ENCODE measurements at places on chromosomes 12 and 14. TPM values are rescaled to one million over a fixed set of nuclear protein-coding genes. Genes with fewer than 3 reads are reported as not detected.

The SCN8A gene
- total RNA-seq = 0.42 TPM

The ST8SIA1 gene
- total RNA-seq = 3.6 TPM

The TBC1D30 gene
- total RNA-seq = 9.7 TPM

DNA sequence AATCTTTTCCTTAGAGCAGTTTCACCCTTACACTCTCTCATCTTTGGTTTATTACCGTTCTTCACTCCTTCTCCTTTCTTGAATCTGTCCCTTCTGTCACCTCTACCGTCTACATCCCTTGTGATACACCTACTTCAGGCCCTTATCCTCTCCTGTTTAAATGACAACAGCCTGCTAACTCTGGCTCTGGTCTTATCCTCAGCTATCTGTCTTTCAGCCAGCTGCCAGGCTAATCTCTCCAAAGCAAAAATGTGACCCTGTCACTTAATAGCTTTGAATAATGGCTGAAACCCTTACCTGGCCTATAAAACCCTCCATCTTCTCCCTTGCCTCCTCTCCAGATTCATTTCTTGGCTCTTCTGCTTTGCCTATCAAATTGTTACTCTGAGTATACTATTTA lies 32.3 kb downstream of the BEST3 start:
- no peak overlapping the region for H3K4me3 ChIP-seq
- no peak for DNase-seq
- H3K27ac ChIP-seq = no peak overlapping the region
- no peaks in the 10 kb centered on the region for H3K27me3 ChIP-seq

DNA sequence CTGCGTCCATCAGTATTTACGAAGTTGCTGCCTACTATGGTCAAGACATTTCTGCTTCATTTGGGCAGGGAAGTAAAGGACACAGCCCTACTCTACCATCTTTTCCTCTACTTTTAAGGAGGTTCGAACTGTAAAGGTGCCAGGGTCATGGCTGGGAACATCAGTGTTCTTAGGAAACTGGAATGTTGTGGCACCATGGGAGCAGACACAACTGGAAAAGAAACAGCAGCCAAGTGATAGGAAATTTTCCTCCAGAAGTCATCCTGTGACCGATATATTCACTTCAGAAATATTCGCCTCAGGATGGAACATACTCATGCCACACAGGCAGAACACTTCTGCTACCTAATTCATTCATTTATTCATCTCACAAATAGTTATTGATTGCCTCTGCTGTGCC lies 104.4 kb downstream of the ETV6 start:
- H3K4me3 ChIP-seq = no peak overlapping the region
- H3K36me3 ChIP-seq = no peaks in the 10 kb centered on the region
- peaks cover 29% of the 10 kb centered on the region for H3K4me1 ChIP-seq
- H3K27ac ChIP-seq = peak overlapping the region; percentile 94

The AQP6 gene
- total RNA-seq = not detected

The SYNDIG1L gene
- 0.94 TPM for total RNA-seq

GRCh38 chr12:120230974-120231315 lies 30.0 kb upstream of the RPLP0 start:
- DNase-seq = no peak
- no peaks in the 10 kb centered on the region for H3K27me3 ChIP-seq
- no peaks in the 10 kb centered on the region for H3K4me1 ChIP-seq

The DIO2 gene
- total RNA-seq = 10.7 TPM

DNA sequence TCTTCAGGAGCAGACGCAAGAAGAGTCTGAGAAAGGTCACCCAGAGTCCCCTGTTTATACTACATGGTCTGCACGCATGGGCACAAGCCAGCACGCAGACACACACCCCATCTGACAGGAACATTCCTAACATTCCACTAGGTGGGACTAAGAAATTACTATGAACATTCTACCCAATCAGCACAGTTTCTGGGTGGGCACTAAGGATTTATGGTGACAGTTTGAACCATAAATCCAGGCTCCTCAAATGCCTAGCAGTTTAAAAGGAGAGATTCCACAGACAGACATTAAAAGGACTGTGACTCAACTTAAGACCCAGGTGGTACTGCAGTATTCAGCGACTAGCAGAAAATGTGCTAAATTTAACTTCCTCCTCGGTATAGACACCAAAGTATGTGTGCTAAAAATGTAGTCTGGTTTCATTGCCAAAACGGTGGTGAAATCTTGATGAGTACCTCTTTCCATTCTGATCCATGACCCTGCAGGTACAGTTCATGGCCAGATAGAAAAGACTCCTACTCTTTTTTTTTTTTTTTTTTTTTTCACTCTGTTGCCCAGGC lies 16.2 kb downstream of the ABHD4 start:
- no peak for DNase-seq
- H3K4me1 ChIP-seq = peaks cover 5% of the 10 kb centered on the region
- H3K27me3 ChIP-seq = no peaks in the 10 kb centered on the region
- H3K4me3 ChIP-seq = no peak overlapping the region
- peaks cover 10% of the 10 kb centered on the region for H3K36me3 ChIP-seq

- peaks cover 2% of the 10 kb centered on the region for H3K27me3 ChIP-seq
- H3K36me3 ChIP-seq = no peaks in the 10 kb centered on the region
- no peak for DNase-seq
- H3K4me1 ChIP-seq = no peaks in the 10 kb centered on the region
- H3K4me3 ChIP-seq = no peak overlapping the region
Measured at GRCh38 chr12:54991161-54991990, 6.8 kb upstream of the TESPA1 start.

- no peaks in the 10 kb centered on the region for H3K36me3 ChIP-seq
- H3K27ac ChIP-seq = no peak overlapping the region
- H3K4me1 ChIP-seq = no peaks in the 10 kb centered on the region
- DNase-seq = no peak
- no peak overlapping the region for H3K4me3 ChIP-seq
Measured at GRCh38 chr12:3227076-3227975, 150.1 kb downstream of the TSPAN9 start.

The MGP gene
- total RNA-seq = 7,115 TPM

DNA sequence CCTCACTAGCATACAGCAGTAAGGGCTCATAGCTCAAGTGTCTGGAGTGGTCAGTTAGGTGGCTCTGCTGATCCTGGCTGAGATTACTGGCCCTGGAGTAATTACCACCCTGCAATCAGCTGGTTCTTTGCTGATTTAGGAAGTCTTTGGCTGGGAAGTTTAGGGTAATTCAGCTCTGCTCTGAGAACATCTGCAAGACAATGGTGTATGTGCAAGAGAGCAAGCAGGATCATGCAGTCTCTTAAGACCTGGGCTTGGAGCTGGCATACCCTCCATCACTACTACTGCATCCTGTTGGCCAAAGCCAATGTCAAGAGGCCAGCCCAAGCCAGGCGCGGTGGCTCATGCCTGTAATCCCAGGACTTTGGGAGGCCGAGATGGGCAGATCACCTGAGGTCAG lies 159.0 kb downstream of the NDUFA12 start:
- H3K36me3 ChIP-seq = no peaks in the 10 kb centered on the region
- DNase-seq = no peak
- H3K4me3 ChIP-seq = no peak overlapping the region

The REM2 gene
- total RNA-seq = 0.36 TPM

DNA sequence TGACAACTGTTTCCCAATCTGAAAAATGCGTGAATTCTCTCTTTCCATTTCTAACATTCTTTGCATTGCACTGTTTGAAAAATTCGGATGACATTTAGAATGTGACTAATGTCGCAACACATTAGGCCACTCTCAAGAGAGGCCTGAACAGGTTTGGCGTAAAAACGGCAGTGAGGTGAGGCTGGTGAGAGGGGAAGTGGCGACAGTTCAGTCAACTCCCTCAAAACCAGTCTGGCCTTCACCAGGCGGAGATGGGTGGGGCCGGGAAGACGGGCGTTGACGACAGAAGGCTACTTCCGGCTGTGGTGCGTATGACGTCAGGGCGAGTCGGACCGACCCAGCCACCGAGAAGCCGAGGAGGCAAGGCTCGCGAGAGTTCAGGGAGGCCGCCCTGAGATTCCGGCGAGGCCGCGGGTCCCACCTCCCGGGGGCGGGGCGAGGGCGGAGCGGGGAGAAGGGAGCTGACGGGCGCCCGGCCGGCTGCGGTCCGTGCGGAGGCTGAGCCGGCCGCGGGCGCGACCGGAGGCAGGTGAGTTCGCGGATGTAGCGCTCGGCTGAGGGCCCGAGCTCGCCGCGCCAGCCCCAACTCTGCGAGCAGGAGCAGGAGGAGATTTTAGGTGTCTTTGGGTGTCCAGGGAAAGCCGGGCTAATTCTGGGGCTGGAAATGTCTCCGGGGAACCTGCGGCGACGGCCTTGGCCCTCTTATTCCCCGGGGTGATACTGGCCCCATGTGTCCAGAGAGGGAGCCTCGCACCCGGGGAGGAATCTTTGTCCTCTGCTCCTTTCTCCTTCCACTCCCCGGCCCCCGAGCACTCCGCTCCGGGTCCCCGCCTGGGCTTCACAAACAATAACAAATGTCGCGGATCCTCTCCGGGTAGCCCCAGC lies at the start of gene STK38L:
TSS of gene STK38L (plus strand) at position 483 of the 885 bp plus-strand sequence. CDS start 53,435 bp downstream, outside the sequence.
- no peaks in the 10 kb centered on the region for H3K36me3 ChIP-seq
- no peaks in the 10 kb centered on the region for H3K4me1 ChIP-seq
- peak within 1 kb of the TSS; percentile 79 for H3K4me3 ChIP-seq

DNA sequence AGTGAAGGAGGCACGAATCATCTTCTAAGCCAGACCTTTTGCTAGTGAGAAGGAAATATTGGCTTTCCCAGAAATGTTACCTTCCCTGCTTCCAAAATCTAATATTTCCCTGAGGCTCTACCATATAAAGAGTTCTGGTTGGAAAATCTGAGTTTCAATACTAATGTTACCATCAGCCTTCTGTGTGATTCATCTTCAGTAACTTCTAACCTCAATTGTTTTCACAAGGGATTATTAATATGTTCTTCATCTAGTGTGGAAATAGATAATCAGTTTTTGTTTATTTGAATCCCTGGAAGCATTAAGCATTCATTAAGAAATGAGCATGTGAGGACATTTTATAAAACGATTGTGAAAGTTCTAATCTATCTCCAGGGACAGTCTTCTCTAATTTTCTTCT lies 720.9 kb downstream of the AACS start:
- no peaks in the 10 kb centered on the region for H3K36me3 ChIP-seq
- DNase-seq = no peak
- H3K4me1 ChIP-seq = no peaks in the 10 kb centered on the region
- H3K27me3 ChIP-seq = no peaks in the 10 kb centered on the region
- no peak overlapping the region for H3K4me3 ChIP-seq

The AQP5 gene
- not detected for total RNA-seq

GRCh38 chr14:52352061-52352491 lies 38.0 kb downstream of the PTGER2 start:
- no peak overlapping the region for H3K4me3 ChIP-seq
- peaks cover 3% of the 10 kb centered on the region for H3K4me1 ChIP-seq
- no peaks in the 10 kb centered on the region for H3K36me3 ChIP-seq

The IL26 gene
- total RNA-seq = not detected

Measured in aorta (tissue), 5 donors.